ENCODE measurements at places on chromosomes 4 and X.

DNA sequence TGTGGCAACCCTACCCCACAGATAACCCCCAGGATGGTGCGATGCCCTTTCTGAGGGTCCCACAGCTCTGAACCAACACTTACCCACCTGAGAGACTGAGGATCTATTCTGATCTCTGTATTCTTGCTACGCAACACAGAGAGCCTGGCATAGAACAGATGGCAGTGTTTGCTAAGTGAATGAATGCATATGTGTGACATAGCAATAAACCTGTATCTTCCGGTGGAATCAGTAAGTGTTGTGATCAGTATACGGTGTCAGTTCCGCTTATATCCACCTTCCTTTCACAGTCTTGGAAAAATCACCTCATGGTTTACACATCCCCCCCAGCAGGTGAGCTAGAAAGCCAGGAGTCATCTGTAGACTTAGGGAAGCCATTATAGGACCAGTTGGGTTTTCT, 5.9 kb upstream of the HSD17B10 start:
- no peak for DNase-seq

DNA sequence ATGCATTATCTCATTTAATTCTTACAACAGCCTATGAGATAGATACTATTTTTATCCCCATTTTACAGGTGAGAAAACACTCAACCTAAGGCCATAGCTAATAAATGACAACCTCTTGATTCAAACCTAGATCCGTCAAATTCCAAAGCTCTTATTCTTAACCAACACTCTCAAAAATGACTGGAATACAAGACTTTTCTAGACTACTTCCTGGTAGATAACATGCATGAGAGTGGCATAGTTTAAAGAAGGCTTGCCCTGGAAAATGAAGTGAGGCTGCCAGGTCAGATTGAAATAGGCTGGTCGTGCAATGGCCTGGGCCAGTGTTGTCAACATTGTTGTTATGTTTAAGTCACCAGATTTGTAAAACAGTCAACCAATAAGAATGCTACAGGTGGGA, 86.6 kb downstream of the DNAAF6 start:
- DNase-seq: no peak

- DNase-seq: no peak
These were observed 151.6 kb downstream of the SLIT2 start for GRCh38 chr4:20403290-20403689.

DNA sequence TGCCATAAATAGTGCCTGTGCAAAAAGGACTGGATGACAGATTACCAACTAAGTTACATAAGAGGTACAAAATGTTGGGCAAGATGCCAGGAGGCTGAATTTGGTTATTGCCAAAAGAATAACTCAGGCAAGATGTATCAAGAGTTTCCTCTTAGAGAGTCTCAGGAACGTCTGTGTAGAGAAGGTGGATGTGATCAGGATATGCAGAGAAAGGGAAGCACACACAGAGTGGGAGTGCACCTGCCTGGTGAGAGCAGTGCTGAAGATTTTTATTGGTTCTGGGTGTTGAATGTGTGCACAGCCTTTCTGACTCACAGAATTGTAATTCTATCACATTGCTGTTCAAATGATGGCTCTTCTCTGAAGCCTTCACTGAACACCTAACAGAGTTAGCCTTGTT, 156.8 kb upstream of the HS3ST1 start:
- DNase-seq: no peak

- DNase-seq: no peak
These were observed 20.3 kb upstream of the GTPBP6 start for GRCh38 chrX:338836-339400.

DNA sequence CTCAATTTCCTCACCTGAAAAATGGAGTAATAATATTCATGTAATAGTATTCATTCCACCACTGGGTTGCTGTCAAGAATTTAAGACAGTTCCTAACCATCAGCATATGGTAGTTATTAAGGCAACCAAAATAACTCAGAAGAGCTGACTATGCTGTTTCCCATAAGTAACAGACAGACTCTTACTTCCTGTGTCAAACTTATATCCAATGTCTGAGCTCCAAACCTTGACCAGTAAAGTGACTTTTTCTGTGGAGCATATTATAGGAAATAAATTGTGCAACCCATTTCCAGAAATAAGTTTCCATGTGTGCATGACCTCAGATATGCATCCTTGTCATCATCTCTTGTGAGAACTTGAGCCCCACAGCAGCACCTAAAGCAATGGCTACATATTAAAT, 78.8 kb downstream of the HADH start:
- DNase-seq: peak; percentile 37

GRCh38 chr4:30605616-30606190, 114.5 kb upstream of the PCDH7 start:
- DNase-seq: no peak

GRCh38 chr4:41532882-41533281, 5.1 kb upstream of the LIMCH1 start:
- DNase-seq: no peak

- DNase-seq: peak; percentile 54
These were observed 206.1 kb downstream of the SLC39A8 start for GRCh38 chr4:102139132-102139573.

DNA sequence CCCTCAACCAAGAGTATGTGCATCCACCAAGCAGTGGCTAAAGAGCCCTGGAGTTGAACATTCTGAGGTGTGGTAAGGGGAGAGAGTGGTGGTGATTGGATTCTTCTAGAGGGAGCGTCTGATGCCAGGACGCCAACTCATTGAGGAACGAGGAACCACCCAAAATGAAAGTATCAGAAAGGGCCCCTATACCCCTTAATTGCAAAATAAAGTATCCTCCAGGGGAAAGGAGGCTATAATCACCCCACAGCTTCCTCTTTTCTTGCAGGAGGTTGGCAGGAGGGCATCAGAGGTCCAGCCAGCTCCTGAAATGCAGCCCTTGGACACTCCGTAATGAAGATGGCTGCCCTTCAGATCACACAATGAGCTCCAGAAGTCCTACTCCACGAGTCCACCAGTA, 5.3 kb upstream of the KIAA1210 start:
- no peak for DNase-seq

DNA sequence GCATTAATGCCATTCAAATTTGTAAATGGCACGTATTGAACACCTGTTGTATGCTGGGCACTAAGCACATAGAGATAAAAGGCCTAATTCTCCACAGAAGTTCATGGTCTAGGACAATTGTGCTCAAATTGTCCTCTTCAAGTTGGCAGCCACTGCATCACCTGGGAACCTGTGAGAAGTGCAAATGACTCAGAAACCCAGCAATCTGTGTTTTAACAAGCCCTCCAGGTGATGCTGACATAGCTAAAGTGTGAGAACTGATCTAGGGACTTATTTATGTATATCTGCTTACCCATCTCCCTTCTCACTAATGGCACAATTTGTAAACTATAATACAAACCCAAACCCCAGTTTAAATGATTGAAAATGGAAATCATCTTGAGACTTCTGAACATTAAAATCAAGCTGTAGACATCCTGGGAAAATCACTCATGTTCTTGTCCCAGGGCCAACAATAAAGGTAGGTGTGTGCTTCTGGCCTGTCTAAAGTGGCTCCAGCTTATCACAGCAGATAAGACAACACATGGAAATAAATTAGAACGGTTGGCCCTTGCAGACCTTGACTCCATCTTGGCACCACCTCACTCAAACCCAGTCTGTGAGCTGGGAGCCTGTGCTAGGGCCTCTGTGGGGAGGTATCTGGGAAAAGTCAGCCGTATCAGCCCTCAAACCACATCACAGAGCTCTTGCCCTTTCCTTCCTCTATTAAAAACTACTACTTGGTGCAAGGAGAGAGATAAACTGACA, 46.8 kb downstream of the UCHL1 start:
- DNase-seq: no peak

DNA sequence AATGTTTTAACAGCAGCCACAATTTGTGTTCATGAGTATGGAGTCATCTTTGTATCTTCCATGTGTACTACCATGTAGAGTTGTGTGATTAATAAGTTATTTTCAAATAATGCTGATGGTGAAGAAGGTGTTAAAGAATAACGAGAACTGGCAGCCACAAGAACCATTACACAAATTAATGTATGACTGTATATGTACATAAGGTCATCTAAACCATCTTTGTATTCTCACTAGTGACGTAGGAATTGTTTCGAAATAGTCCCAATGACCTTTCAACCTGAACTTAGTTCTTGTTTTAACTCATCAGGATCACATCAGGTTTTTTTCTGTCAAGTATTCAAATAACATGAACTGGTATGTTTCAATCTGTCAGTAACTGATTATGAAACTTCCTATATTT, 48.3 kb upstream of the NOCT start:
- DNase-seq: no peak

DNA sequence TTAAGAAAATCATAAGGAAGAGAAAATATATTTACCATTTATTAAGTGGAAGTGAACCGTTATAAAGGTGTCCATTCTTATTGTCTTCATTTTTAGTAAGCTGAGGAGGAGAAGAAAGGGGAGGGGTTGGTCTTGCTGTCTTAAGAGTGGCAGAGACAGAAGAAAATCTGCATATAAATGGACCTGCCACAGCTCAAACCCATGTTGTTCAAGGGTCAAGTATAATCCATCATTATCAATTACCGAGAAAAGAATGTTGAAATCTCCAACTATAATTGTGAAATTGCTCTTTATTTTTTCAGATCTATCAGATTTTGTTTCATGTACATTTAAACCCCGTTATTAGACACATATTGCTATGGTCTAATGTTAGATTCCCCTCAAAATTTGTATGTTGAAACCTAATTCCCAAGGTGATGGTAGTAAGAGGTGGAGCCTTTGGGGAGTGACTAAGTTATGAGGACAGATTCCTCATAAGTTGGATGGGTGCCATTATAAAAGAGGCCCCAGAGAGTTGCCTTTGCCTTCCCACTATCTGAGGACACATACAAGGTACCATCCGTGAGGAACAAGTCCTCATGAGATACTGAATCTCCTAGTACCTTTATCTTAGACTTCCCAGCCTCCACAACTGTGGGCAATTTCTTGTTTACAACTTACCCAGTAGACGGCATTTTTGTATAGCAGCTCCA, 58.5 kb upstream of the SMAD1 start:
- no peak for DNase-seq

DNA sequence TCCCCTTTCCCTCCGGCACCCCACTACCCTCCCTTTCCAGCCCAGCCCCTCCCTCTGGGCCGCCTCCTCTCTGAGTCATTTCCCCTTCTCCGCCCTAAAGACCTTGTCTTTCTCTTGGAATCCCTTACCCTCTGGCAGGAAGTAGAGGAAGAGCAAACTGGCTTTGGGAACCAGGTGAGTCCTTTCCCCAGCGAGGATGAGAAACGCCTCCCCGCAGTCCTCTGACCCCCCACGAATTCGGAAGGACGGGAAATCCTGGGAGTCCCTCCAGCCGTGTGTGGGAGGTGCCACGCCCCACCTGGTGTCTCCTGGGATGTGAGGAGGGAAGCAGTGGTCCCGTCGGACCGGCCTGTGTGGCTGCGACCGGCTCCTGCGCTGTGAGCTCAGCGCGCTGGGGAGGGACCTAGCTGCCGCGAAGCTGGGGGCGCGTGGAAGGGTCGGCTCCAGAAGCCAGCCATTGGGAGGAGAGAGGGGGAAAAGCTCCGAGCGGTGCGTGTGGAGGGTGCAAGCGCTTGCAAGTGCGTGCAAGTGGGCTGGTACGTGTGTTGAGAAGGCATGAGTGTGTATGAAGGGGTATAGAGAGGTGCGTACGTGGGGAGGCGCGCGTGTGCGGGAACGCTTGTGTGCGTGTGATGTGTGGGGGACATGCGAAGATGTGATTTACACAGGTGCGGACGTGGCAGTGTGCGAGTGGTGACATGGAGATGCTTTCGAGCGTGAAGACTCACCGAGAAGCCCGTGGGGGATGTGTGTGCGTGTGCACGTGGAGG, 46.3 kb downstream of the TEX13B start:
- no peak for DNase-seq

GRCh38 chr4:84070289-84070688, 428.8 kb downstream of the NKX6-1 start:
- DNase-seq: no peak

DNA sequence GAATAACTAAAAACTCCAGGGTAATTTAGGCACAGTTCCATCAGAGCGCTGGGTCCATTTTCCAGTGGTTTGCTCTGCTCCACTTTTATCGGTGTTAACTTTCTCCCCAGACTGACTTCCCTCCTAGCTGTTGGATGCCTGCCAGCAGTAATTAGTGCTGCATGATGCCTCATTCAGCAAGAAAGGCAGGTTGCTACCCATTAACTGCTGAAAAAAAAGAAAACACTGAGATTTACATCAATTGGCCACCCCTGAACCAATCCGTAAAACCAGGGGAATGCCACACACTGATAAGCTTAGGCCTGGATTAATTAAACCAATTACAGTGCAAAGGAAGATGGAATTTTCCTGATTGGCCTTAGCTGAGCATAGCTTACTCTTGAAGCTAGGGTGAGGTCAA, 182.4 kb upstream of the CXXC4 start:
- no peak for DNase-seq

- no peak for DNase-seq
These were observed 197.0 kb downstream of the ASB9 start for GRCh38 chrX:15072880-15073279.

DNA sequence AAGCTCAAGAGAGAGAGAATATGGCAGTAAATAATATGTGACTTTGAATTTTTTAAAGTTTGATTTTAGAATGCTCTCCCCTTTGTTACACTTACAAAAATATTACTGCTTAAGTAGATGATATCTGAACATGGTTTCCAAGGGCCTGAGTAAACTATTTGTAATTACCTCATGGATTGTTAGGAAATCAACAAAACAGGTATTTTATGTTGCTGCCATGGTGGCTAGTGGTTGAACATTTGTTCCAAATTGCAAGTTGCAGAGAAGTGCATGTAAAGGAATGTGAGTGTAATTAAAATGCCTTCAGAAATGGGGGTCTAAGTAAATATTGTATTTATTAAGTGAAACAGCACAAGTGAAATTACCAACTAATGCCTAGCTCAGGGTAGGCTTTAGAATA, 27.6 kb downstream of the SEPTIN11 start:
- no peak for DNase-seq

DNA sequence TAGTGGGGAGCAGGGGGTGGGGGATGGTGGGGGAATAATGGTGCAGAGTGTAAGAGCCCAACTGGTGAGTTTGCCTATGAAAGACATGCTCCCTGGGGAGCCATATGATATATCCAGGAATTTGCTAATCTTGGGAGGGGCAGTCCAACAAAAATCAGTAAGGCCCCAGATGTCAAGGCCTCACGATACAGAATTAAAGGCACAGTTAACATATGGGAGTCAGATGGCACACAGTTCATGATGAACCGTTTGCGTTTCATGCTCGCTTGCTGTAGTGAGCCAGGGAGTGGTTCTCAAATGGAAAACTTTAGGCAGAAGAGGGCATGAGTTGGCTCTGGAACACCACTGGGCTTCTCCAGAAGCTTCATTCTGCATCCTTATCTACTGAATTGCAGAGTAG, 33.9 kb upstream of the VCX2 start:
- DNase-seq: no peak

DNA sequence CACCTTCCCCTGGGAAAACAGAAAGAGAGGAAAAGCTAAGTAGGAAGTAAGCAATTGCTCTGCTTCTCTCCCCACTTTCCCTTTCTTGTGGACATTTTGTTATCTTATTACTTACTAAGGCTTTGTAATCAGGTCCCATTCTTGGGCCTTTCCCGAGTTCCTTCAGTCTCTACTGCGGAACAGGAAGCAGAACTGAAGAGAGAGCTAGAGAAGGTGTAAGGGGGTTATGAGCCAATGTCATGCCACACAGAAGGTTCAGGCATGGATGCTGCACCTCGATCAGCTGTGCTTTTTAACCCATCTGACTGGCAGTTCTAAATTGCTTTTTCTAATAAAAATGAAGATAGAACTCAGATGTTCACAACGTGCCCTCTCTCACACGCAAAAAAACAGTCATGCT, 83.6 kb downstream of the MID1 start:
- DNase-seq: no peak

- DNase-seq: no peak
These were observed 1.3 kb downstream of the USP9X start for GRCh38 chrX:41086627-41086932.

GRCh38 chr4:2303121-2303685, 41.3 kb upstream of the MXD4 start:
- DNase-seq: no peak

Measured in HS-5 (cell line).